ENCODE measurements at places on chromosomes 1 and 21.

GRCh38 chr1:172450524-172450885 is 6.6 kb upstream of the PIGC start:
- no peak for DNase-seq

- no peak for DNase-seq
These were observed 18.5 kb upstream of the ZNF648 start for GRCh38 chr1:182080040-182080439.

GRCh38 chr1:167555971-167556714 is 2.6 kb upstream of the CREG1 start:
- peak; percentile 48 for DNase-seq

- no peak for DNase-seq
These were observed 3.3 kb downstream of the CSRP1 start for GRCh38 chr1:201503397-201504176.

- DNase-seq: no peak
These were observed 60.2 kb upstream of the ARHGEF16 start for GRCh38 chr1:3393987-3394920.

- DNase-seq: no peak
These were observed 7.6 kb upstream of the ERG start for GRCh38 chr21:38505654-38506523.

Data from stimulated activated CD4-positive, alpha-beta T cell treated with anti-CD3 and anti-CD28 coated beads, Interleukin-1b, Interleukin-23, amount 100 ng/mL, for 4 hours (primary cell).